ENCODE measurements at places on chromosomes 1 and 21.
A peak's percentile ranks its signal among the peaks of the same experiment; 100 is the strongest.

- DNase-seq: no peak
These were observed 24.2 kb downstream of the MAPKAPK2 start for GRCh38 chr1:206708882-206709281.

DNA sequence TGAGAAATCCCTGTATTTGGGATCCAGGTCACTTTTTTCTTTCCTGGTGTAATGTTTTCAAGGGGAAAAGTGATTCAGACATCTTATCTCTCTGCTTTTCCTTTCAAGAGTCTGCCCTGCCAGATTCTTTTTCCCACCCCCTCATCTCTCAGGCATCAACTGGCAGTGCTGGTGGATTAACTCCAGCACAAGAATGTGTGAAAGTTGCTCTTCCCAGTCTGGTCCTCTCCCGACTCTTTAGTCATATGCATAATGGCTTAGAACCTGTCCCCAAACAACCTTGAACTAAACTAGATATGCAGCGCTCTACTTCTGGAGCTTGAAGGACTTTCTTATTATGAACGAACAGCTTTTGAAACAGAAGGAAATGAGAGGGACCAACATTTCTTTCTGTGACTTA is 88.5 kb downstream of the SLC44A5 start:
- DNase-seq: peak; percentile 90

DNA sequence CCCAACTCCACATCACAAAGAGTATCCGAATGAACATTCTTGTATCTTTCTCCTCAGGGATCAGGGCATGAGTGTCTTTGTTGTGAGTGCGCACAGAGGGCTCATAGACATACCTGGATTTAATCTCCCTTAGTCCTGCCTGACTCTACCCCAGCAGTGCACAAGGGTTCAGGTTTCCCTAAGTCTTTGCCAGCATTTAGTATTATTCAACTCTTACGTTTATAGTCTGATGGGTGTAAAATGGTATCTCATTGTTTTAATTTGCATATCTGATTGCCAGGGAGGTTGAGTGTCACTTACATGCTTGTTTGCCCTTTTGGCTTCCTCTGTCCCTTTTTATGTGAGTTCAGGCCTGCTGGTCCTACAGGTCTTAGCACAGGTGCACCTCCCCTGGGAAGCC is 49.5 kb downstream of the FOXD2 start:
- no peak for DNase-seq

DNA sequence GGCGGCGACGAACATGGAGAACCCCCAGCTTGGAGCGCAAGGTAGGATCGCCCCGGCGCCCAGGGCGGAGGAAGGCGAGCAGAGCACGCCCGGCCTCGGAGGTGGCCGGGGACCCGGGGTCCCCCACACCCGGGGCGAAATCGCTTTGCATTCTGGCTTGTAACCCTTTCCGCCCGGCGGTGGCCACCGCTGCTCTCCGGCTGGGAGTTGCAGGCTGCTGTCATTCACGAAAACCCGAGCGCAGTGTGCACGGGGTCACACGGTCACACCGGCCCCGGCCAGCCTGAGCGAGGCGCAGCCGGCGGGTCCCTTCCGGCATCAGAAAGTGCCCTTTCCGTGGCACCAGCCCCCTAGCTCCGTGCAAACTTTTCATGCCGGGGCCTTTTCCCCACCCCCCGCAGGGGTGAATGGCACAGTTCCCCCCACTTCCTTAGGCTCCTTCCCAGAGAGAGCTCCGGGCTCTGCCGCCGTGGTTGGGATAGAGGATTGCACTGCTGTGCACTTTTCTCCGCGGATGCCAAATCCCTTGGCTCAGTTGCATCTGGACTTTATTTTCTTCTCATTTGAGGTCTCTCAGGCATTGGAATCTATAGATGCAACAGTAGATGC is 802 bp downstream of the KAZN start:
- no peak for DNase-seq

DNA sequence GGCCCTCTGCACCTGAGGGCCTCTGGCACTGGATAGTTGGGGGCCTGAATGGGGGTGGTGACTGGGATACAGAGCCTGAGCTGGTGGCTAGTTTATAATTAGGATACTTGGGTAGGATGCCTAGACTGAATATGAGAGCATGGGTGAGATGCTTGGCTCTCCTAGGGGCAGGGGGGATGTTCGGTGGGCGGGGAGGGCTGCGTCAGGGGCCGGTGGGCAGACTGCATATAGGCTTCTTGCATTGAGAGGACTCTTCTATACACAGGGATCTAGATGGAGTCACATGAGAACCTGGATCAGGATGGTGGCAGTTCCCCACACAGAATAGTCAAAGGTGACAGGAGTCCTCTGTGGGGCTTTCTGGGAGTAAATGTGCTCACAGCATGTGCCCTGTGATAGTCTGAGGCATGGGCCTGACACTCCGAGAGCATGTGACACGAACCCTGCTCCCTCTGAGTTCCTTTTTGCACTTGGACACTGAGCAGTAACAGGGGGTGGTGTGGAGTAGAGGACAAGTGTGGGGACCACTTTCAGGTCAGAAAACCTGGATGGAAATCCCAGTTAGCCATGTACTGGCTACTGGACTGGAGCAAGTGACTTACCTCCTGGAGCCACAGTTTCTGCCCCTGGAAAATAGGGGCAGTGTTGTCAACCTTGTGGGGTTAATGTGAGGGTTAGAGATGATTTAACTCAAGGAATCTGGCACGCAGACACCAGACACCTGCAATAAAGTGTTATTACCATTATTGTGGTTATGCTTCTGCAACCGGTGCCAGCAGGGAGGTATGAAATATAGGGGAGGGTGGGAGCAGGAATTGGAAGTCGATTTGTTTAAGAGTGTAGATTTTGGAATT is 2.2 kb downstream of the MAP7D1 start:
- no peak for DNase-seq

GRCh38 chr1:13783551-13783950 is 83.6 kb downstream of the PRDM2 start:
- DNase-seq: no peak

- peak; percentile 26 for DNase-seq
These were observed 145.1 kb downstream of the NPHP4 start for GRCh38 chr1:5847013-5847659.

GRCh38 chr1:40802742-40803113 is 19.1 kb downstream of the KCNQ4 start:
- DNase-seq: no peak

- no peak for DNase-seq
These were observed 1.6 kb downstream of the SLC44A3 start for GRCh38 chr1:94821636-94822305.

GRCh38 chr1:240602189-240602588 is 9.8 kb downstream of the GREM2 start:
- DNase-seq: no peak

GRCh38 chr1:43541721-43542401 is 11.2 kb downstream of the PTPRF start:
- DNase-seq: peak; percentile 59

DNA sequence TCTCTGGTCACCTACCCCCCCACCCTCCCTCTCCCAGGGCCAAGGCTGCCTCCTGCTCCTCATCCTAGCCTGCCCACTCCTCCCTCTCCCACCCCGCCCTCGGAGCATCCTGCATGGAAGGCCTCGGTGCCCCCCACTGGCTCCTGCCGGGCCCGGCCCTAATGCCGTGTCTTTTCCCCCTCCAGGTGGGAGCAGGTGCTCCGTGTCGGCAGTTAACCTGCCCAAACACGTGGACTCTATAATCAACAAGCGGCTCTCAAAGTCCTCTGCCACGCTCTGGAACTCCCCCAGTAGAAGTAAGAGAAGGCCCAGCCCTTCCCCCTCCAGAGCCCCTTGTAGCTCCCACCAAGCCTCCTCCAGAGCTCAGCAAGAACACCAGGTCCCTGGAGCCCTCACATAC is 18.8 kb downstream of the MAP7D1 start:
- DNase-seq: no peak

- DNase-seq: peak; percentile 5
These were observed 1.4 kb upstream of the SRRM1 start for GRCh38 chr1:24641646-24642151.

DNA sequence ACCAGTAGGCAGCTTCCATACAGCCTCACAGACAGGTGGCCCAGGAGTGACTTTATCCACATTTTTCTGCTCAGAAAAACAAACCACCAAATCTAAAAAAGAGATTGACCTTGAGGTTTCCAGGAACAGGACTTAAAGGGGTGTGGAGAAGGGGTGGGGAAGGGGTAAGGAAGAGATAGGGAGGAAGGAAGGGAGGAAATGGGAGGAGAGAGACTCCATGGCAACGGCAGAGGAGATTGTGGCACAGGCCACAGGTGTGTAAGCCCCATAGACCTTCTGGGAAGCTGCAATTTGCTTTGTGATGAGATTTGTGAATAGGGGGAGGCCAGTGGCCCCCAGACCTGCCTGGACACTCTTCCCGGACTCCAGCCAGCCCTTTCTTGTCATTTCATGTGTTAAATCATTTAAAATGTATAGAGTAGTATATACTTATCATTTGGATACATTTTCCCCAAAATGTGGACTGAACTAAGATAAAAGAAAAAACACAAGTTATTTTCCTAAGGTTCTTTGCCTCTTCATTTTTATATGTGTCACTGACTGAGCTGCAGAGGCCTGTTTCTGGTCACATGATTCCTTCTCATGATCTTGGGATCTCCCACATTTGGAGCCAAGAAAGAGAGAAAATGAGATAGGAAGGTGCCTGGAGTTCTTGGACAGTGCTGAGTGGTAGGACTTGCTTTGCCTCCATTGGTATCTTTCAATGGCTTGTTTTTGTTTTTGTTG is 55.5 kb downstream of the CLIC6 start:
- DNase-seq: no peak

DNA sequence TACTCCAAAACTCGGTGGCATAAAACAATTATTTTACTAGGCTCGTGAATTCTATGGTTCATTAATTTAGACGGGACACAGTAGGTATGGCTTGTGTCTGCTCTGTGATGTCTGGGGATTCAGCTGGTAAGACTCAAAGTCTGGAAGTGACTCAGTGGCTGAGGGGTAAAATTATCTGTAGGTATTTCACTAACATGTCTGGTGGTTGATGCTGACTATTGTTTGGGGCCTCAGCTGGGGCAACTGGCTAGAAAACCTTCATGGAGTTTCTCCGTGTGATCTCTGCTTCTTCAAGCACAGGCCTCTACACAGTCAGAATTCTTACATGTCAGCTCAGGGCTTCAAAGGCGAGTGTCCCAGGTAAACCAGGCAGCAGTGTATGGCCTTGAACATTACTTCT is 41.2 kb upstream of the KLF17 start:
- no peak for DNase-seq

- DNase-seq: no peak
These were observed 36.7 kb upstream of the APOBEC4 start for GRCh38 chr1:183689762-183690204.

DNA sequence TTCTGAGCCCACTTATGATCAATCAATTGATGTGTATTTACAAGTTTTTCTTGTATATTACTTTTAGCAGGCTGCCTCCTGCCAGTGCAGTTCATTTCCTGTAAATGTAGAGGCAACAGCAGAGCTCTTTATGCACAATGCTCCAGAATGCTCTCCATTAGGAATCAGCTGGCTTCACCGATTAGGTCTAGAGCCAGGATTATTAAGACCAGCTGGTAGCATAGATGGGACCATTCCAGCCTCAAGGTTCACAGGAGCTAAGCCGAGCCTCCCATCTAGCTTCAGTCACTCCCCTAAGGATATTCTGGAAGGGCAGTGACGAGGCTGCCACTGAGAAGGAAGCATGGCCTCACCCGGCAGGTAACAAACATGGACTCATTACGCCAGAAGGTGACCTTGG is 36.8 kb downstream of the DHRS3 start:
- no peak for DNase-seq

DNA sequence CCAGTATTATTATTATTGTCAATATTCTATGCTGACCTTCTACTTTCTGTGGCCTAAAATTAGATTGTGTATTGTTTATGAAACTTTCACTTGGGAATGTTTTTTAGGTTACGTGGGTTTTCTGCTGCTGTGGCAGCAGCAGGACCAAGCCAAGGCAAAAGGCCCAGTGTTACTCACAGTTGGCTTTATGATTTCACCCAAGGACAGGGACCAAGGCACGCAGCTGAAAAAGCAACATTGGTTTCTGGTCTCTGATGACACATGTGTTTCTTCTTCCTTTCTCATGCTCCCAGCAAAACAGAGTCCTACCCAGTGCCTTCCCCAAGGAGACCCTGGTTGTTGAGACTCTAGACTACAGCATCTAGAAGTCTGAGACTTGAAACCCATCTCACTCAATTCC is 413.7 kb downstream of the SETD4 start:
- DNase-seq: no peak

- DNase-seq: peak; percentile 25
These were observed 56.8 kb downstream of the PLD5 start for GRCh38 chr1:242467556-242468145.

- DNase-seq: peak; percentile 91
These were observed 42.6 kb upstream of the SRSF10 start for GRCh38 chr1:24022581-24023361.

DNA sequence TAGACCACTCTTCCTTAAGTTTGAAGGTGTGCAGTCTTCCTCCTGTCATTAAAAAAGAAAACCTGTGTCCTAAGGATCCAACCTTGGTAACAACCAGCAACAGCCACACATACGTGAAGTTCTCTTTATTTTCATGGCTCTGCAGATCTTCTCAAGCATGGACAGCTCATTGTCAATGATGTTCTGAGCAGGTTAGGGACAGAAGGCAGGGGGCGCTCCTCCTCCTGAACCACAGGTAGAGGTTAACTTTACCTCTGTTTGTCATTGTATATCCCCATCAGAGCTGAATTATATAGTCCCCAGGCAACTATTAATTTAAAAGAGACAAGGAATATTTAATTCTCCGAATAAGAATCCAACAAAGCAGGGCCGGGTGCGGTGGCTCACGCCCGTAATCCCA is 52.5 kb upstream of the CR2 start:
- no peak for DNase-seq

- DNase-seq: no peak
These were observed 109.9 kb downstream of the LYPLAL1 start for GRCh38 chr1:219283541-219283940.

- no peak for DNase-seq
These were observed 20.1 kb downstream of the ADCY10 start for GRCh38 chr1:167893798-167894197.
